ENCODE measurements at places on chromosomes 6 and 20.

DNA sequence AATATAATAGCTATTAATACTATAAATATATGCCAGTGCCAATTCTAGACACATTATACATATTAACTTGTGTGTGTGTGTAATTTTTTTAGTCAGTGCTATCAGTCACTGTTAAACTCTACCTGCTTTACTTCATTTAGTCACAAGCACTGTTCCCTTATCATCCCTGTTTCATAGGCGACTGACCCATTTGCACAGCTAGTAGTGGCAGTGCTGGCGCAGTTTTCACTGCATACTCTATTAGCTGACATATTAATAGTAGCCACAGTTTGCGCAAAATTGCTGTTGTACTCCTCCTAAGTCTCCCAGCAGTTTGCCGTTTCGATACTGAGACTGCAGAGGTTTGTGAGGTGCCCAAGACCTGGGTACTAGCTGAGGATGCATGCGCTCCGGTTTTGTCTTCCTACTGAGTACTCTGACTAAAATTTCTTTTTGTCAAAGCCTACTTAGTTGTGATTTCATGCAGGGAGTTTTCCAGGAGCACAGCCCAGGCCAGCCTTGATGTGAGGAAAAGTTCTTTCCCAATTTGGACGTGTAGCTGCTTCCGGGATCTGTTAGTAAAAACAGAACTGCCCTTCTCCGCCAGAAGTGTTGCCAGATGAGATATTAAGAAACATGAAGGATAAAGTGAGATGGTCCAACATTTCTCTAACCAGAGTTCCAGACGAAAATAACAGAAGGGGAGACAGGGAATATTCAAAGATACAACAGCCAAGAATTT lies 5.6 kb downstream of the BAG2 start:
- DNase-seq: no peak

DNA sequence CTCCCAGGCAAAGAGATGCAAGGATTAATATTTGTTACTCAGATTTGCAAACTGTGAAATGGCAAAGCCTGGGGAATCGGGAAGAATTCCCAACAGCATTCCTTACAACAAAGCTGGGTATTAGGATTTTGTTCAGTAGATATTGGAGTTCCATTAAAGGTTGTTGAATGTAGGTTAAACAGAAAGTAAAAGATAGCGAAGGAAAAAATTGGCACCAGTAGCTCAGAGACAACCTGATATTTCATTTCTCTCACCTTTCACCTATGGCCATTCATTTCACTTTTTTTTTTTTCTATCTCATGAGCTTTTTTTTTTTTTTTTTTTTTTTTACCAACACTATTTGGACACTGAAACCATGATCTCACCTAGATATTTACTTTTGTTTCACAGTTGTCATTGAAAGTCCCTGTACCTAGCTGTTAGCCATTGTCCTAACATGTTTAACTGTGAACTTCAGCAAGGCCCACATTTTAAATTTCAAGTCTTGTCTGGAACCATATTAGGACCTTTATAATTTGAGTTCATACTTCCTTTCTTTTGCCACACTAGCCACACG lies 552.5 kb downstream of the HAO1 start:
- DNase-seq: no peak

- no peak for DNase-seq
These were observed 22.9 kb upstream of the PAX1 start for GRCh38 chr20:21682521-21682954.

DNA sequence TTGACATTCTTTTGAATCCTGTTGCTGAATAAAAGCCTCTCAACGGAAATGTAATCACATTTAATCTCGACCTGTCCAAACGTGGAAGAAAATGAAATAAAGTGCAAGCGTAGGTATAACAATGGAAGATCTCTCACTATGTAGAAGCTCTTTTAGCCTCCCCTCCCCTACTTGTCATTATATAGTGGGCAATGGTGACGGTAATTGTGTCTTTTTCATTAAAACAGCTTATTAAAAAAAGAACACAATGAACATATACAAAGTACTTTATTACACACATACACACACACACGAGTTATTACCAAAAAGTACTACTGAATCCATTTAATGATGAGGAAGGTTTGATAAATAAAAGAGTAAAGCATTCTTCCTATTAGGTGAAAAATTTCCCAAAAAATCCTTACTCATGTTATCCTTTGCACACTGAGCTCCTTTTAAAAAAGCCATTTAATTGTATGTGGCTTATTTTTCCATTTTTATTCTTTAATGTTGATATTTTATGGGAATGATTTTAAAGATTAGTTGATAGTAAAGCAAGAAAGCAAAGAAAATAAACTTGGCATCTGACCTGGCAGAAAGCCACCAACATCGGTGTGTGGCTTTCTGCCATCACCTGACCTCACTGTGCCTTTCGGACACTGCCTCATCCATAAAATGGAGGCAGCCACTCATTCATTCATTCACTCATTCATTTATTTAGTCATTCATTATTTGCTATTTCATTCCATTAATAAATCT lies 493 bp upstream of the SGK1 start:
- peak; percentile 24 for DNase-seq

DNA sequence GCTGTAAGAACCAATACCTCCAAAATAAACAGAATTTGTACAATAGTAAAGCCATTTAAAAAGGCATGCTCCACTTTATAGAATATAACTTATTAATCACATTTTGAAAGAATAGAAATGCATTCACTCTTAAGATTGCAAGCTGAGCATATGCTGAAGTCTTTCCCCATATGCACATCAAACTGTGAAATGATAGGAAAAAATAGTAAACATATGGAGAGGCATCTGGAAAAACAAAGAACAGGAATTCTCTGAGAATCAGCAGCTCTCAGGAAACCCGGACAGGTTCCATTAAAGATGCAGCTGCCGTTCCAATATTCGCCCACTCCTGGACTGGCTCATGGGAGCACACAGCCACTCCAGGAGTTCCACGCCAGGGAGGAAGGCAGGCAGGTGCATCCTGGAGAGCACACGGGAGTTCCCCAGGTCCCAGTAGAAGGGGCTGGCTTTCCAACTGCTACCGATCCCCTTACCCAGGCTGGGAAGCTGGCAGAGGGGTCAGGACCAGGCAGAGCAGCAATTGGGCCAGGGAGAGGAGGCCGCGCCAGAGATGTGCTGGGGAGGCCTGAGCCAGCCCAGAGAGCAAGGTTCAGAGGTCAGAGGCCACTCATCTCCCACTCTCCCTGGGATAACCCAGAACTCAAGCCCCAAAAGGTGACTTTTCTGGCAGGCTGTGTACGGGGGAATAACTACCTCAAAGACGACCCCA lies 111.1 kb downstream of the DLL1 start:
- DNase-seq: no peak

GRCh38 chr6:46221222-46221793 lies 50.5 kb upstream of the ENPP5 start:
- DNase-seq: no peak

- no peak for DNase-seq
These were observed 180.6 kb upstream of the STXBP5 start for GRCh38 chr6:147023581-147023980.

DNA sequence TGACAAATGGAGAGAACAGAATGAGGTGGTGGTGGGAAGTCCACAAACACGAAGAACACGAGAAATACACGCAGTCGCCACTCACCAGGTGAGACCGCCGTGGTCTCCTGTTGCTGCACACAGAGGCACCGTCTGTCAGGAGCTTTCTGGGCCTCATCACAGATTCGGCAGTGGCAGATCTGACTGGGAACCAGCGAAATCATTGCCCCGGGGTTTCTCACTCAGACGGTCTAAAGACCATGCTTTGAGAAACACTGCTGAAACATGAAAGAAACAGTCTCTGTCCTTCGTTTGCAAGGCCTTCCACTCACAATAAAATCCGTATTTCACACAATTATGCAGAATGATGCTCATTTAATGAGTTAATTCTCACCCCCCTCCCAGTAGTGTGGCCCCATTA lies 130.9 kb upstream of the AFDN start:
- DNase-seq: no peak

- DNase-seq: no peak
These were observed 44.3 kb downstream of the HDGFL1 start for GRCh38 chr6:22613695-22614094.

DNA sequence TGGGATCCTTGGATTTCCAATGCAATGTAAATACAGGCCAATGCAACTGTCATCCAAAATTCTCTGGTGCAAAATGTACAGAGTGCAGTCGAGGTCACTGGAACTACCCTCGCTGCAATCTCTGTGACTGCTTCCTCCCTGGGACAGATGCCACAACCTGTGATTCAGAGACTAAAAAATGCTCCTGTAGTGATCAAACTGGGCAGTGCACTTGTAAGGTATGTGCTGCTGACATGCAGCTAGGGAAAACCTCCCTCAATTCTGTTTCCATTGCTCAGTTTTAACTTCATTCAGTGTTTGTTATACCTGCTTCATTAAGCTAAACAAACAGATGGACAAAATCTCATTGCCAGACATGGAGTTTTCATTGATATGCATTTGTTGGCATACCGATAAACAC lies 397.1 kb downstream of the ARHGAP18 start:
- no peak for DNase-seq

DNA sequence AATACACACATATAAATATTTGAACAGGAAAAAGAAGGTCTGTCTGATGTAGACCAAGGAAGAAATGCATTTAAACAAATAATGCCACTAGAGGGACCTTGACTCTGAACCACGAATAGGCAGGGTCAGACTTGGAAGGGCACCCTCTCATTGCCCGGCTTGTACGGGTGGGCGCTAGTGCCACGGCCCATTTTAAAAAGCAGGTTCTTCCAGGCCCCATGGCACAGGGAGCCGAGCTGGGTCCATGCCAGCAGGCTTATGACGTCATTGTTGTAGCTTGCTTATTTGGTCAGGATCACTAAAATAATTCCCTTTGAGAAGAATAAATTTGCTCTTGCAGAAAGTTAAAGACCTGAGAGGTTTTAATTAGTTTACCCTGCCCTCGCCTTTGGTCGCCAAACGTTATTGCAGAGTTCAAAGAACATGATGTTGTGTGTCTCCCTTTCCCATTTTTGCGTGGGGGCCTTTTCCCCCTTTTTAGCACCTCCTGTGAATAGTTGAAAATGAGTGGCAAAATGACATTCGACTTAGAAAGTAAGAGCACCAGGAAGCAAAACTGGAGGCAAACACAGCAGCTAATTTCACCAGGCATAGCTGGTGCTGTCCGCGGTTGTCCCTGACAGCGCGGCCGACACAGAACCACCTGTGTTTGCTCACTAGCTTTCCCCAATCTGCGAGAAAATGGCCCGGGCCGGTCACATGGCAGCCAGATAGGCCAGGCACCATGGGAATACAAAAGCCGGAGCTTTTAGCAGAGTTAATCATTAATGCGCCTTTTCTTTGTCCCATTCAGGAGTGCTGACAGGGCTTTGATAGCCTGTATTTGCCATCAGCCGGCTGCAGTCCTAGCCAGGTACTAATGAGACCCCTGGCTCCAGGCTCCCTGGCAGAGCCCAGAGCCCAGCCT lies 93.8 kb downstream of the FOXA2 start:
- DNase-seq: no peak

DNA sequence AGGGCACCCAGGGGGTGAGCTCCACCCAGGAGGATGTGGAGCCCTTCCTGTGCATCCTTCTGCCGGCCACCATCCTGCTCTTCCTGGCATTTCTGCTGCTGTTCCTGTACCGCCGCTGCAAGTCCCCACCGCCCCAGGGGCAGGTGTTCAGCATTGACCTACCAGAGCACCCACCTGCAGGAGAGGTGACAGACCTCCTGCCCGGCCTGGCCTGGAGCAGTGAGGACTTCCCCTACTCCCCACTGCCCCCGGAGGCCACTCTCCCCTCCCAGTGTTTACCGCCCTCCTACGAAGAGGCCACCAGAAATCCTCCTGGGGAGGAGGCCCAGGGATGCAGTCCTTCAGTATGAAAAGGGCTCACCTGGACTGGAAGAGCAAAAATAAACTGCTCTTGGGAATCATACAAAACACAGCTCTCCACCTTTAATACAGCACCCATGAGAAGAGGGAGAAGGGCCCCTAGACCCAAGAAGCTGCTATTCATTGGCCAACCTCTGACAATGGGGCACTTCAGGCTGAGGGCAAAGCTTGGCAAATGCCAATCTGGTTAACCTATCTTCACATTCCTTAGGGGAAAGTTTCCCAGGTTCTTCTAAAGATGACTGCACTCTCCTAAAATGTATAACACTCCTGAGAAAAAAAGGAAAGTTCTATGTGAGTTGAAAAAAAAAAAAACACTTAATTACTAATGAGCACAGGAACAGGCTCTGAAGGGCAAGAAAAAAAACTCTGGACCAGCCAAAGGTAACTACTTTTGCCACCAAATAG lies 5.0 kb downstream of the SMIM28 start:
- DNase-seq: no peak

DNA sequence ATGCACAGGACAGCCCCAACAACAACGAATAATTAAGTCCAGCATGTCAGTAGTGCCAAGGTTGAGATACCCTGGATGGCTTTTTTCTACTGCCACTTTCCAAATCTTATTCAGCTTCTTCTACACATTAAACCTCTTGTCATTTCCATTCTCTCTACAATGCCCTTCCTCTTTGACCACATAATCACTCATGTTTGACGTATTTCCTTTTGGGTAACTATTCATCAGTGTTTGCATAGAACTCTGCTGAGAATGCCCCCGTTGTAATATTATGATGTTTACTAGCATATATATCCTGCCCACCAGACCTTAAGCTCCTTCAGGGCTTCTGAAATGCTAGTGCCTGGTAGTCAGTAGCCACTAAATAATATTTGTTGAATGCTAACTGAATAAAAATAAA lies 515.3 kb upstream of the RNF217 start:
- no peak for DNase-seq

DNA sequence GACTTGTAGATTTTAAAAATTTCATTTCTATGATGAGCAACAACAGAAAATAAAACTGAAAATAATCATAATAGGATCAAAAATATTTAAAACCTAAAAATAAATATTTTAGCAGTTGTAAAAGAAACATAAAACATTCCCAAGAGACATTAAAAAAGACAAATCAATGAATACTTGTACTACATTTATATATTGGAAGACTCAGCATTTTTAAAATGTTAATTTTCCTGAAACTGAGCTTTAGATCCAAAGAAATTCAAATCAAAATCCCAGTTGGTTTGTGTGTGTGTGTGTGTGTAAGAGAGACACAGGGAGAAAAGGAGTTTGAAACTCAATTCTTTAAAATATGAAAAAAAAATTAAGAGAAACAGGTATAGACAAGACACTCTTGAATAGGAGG lies 38.7 kb upstream of the DSE start:
- DNase-seq: no peak

GRCh38 chr6:6169141-6169540 lies 151.3 kb downstream of the F13A1 start:
- DNase-seq: no peak
